Osteoblast (primary cell): ENCODE measurements at places on chromosomes 16 and 17.

- peaks cover 16% of the 10 kb centered on the region for H3K27me3 ChIP-seq
- H3K4me3 ChIP-seq = no peak overlapping the region
- H3K4me1 ChIP-seq = no peaks in the 10 kb centered on the region
- H3K27ac ChIP-seq = no peak overlapping the region
- no peaks in the 10 kb centered on the region for H3K36me3 ChIP-seq
Observed at GRCh38 chr17:6162216-6162615, 92.0 kb downstream of the WSCD1 start.

GRCh38 chr16:14524979-14525378, 105.1 kb downstream of the PARN start:
- DNase-seq = no peak
- no peaks in the 10 kb centered on the region for H3K36me3 ChIP-seq
- no peak overlapping the region for H3K27ac ChIP-seq
- no peaks in the 10 kb centered on the region for H3K27me3 ChIP-seq
- H3K4me1 ChIP-seq = peaks cover 22% of the 10 kb centered on the region

GRCh38 chr17:51572115-51572514, 311.8 kb downstream of the UTP18 start:
- no peak for DNase-seq
- H3K27me3 ChIP-seq = no peaks in the 10 kb centered on the region
- H3K27ac ChIP-seq = no peak overlapping the region
- no peaks in the 10 kb centered on the region for H3K4me1 ChIP-seq
- no peak overlapping the region for H3K4me3 ChIP-seq
- H3K36me3 ChIP-seq = no peaks in the 10 kb centered on the region

DNA sequence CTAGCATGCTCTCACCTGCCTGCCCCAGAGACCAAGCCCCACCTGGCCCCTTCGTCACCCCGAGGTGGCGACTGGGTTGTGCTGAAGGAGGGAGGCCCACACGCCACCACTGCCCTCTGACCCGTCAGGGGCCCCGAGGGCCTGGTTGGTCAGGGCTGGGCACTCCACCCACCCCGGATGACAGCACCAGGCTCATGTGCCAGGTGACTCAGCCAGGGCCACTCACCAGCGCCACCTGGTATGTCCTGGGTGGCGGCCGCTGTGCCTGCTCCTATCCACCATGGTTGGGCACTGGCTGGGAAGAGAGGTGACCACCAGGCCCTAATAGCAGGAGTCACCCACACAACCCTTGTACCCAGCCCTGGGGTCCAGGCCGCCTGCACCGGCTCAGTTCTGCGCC, 68.9 kb downstream of the JPH3 start:
- no peak overlapping the region for H3K27ac ChIP-seq
- H3K36me3 ChIP-seq = no peaks in the 10 kb centered on the region
- peak; percentile 87 for DNase-seq
- H3K4me1 ChIP-seq = no peaks in the 10 kb centered on the region

DNA sequence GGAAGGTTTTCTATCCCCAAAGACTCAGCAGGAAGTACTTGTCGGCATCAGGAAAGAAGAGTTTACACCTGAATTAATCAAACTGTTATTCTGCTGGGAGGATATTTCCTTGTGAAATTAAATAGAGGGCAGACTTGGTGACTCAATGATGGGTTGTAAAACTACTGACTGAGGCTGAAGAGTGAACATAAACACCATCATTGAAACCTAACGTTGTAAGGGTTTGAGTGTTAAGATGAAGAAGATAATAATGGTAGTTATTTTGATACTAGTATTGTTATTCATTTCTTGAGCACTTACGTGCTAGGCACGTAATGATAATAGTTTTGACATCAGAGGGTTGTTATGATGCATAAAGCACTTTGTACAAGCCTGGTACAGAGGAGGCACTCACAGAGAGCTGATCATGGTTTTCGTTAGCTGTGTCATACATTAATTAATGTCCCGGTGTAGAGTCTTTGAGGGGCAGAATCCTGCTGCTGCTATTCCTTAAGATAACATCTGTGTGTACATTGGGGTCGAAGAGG, 64.2 kb upstream of the CACNG3 start:
- no peaks in the 10 kb centered on the region for H3K4me1 ChIP-seq
- no peaks in the 10 kb centered on the region for H3K27me3 ChIP-seq
- no peak overlapping the region for H3K27ac ChIP-seq
- no peaks in the 10 kb centered on the region for H3K36me3 ChIP-seq

- no peaks in the 10 kb centered on the region for H3K36me3 ChIP-seq
- H3K27ac ChIP-seq = peak overlapping the region; percentile 60
- peak; percentile 68 for DNase-seq
- H3K27me3 ChIP-seq = no peaks in the 10 kb centered on the region
- H3K4me1 ChIP-seq = peaks cover 37% of the 10 kb centered on the region
- no peak overlapping the region for H3K4me3 ChIP-seq
Observed at GRCh38 chr16:69179328-69180010, 7.5 kb upstream of the SNTB2 start.

DNA sequence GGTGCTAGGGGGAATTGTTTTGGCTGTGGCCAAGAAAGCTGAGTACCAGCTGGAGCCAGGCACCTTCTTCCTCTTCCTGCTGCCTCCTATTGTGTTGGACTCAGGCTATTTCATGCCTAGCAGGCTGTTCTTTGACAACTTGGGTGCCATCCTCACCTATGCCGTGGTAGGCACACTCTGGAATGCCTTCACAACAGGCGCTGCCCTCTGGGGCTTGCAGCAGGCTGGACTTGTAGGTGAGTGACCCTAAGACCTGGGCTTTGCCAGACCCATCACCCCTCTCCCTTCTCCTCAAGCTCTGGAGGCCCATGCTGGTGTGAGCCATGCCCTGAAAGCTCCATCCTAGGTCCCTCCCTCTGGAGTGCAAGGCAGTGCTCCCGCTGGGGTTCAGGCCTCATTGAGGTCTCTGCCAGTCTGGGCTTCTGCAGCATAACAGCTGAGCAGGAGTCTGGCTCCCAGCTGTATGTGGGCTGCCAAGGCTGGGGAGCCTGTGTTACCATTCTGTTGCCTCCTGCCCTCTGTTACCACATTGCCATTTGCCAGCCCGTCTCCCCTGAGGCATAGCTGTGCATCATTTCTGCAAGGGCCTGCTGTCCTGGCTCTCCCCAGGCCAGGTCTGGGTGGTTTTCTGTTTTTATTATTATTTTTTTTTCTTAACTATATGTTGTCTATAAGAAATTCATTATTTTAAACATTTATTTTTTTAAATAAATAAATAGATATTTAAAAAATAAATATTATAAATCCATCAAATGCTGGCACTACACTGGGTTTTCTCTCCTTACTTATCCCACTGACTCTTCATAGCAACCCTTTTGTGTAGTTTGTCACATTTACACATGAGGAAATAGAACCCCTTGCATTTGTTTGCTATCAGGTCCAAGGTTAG, 4.1 kb downstream of the SLC9A5 start:
- H3K27ac ChIP-seq = no peak overlapping the region
- H3K4me1 ChIP-seq = peaks cover 26% of the 10 kb centered on the region
- no peaks in the 10 kb centered on the region for H3K27me3 ChIP-seq
- H3K36me3 ChIP-seq = peaks cover 6% of the 10 kb centered on the region
- DNase-seq = peak; percentile 36
- no peak overlapping the region for H3K4me3 ChIP-seq

DNA sequence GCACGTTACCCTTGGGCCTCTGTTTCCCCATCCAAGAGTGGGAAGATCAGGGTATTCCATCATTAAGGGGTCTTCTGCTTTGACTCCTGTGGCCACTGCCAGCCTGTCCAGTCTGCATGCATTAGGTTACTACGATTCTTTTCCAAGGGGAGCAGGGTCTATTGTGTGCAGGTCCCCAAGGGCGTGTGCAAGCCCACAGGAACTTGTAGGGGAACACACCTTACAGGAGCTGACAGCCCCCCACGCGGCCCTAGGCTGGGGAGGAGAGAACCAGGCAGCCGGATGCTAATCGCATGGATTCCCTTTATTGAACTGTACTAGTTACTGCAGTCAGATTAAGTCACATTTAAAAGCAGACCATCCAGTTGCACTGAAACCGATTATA, 116.7 kb downstream of the C16orf78 start:
- H3K36me3 ChIP-seq = no peaks in the 10 kb centered on the region
- H3K4me1 ChIP-seq = no peaks in the 10 kb centered on the region
- H3K27ac ChIP-seq = no peak overlapping the region
- DNase-seq = peak; percentile 78
- no peak overlapping the region for H3K4me3 ChIP-seq

DNA sequence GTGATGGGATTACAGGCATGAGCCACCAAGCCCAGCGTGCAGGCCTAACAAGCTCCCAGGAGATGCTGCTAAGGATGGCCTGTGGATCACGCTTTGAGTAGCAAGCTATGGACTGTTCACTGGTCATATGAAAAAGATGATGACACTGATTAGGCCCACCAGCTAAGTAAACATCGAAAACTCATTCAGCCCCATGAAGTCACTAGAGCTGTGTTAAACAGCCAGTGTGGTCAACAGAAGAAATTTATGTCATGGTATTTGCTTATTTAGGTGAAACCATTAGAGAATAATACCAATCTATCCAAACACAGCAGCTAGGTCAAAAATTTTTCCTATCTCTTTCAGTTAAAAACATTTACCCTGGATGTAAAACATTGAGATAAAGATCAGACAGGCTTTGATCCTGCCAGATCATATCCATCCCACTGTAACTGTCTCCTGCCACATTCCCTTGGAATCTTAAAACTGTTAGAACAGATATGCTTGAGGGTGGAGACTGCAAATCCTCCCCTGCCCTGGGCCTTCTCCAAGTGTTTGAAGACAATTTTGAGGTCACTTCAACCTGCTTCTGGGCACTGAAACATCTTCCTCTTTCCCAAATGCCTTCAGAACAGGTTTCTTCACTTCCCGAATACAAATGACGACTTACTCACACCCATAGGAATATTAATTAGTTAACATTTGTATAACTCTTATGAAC, 30.9 kb downstream of the HOXB1 start:
- no peak for DNase-seq
- H3K27me3 ChIP-seq = peaks cover 30% of the 10 kb centered on the region
- no peak overlapping the region for H3K4me3 ChIP-seq
- H3K4me1 ChIP-seq = no peaks in the 10 kb centered on the region
- H3K36me3 ChIP-seq = no peaks in the 10 kb centered on the region

- H3K4me1 ChIP-seq = peaks cover 9% of the 10 kb centered on the region
- no peak for DNase-seq
- H3K36me3 ChIP-seq = no peaks in the 10 kb centered on the region
- H3K27ac ChIP-seq = no peak overlapping the region
Observed at GRCh38 chr16:66375451-66375850, 9.0 kb downstream of the CDH5 start.

DNA sequence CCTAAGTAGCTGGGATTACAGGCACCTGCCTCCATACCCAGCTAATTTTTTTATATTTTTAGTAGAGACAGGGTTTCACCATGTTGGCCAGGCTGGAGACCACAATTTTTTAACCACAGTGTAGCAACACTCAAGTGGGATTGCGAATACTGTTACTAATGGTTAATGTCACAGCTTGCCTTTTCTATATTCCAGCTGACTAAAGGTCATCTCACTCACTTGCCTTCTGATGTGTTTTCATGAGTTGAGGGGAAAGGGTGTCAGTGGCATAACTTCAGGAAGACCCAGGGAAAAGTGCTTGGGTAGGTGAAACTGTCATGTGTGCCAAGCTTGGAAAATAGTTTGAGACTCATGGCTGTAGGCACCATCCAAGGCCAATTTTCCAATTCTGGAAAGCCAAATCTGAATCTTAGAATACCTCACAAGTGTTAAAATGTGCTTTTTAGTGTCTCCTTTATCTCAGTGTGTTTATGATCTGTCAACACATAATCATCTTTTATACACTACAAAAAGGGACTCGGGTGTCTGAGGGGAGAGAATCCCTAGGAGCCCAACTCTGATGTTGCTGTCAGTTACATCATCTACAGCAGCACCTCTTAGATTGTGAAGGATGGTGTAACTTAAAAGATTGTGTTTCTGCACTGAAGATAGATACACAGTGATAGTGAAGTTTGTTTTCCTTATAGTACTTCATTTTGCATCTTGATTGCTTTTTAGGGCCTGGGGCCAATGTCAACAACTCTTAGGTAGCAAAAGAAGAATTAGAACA, 27.1 kb downstream of the OGFOD1 start:
- H3K36me3 ChIP-seq = peaks cover 57% of the 10 kb centered on the region
- H3K27me3 ChIP-seq = no peaks in the 10 kb centered on the region
- no peak for DNase-seq
- H3K4me3 ChIP-seq = no peak overlapping the region
- H3K27ac ChIP-seq = peak overlapping the region; percentile 7

DNA sequence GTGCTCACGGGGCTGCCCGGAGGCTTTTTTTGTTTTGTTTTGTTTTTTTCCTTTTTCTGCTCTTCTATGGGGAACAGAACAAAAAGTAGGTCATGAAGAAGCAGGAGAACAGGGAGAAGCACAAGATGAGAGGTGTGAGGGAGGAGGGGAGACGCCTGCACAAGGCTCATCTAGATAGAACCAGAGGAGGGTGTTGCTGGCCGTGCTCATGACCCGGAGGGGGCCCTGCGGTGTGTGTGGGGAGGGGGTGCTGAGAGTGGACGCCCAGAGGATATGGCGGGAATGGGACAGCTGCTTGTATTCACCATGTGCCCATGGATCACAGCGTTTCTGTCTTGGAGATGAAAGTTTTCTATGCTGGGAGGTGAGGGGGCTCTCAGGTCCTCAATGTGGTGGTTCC, 183.7 kb downstream of the FOXL1 start:
- H3K36me3 ChIP-seq = no peaks in the 10 kb centered on the region
- no peak for DNase-seq
- peaks cover 13% of the 10 kb centered on the region for H3K4me1 ChIP-seq

DNA sequence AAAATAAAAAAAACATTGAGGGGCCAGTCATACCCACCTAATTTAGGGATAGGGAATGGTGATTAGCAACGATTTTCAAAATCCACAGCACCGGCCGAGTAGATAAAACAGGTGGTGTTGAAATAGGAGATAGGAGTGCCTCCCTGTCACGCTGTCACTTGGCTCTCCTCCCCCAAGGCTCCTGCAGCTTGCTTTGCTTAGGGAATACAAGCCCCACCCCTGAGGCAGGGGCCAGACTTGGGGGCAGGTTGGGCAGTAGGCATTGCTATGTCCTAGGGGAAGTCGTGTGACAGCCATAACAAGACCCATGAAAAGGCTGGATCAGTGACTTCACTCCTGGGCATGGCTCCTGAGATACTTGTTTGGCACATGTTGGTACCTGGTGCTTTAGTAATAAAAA, 25.8 kb downstream of the POLR2A start:
- no peak overlapping the region for H3K27ac ChIP-seq
- peaks cover 94% of the 10 kb centered on the region for H3K36me3 ChIP-seq
- H3K4me3 ChIP-seq = no peak overlapping the region
- no peak for DNase-seq
- H3K4me1 ChIP-seq = no peaks in the 10 kb centered on the region

GRCh38 chr17:58528443-58528842, 14.0 kb upstream of the MTMR4 start:
- H3K27me3 ChIP-seq = peaks cover 12% of the 10 kb centered on the region
- H3K36me3 ChIP-seq = no peaks in the 10 kb centered on the region
- H3K4me1 ChIP-seq = peaks cover 38% of the 10 kb centered on the region

DNA sequence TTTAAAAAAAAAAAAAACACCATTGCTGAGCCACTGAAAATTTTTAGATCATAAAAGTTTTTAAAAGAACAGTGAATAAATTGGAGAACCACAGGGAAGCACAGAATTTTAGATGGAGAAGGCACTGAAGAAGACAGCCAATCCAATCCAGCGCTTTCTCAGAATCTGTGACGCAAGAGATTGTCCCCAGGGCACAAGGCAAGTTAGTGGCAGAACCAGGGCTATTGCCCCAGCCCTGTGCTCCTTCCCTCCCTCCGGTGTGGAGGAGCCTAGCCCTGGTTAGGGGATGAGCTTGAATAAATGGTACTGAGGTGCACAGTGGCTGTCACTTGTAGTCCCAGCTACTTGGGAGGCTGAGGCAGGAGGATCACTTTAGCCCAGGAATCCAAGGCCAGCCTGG, 108.3 kb downstream of the ZNF423 start:
- no peak for DNase-seq
- H3K4me1 ChIP-seq = no peaks in the 10 kb centered on the region
- no peaks in the 10 kb centered on the region for H3K36me3 ChIP-seq
- no peaks in the 10 kb centered on the region for H3K27me3 ChIP-seq
